ENCODE measurements at places on chromosomes 11 and 22.

- no peak for DNase-seq
Observed at GRCh38 chr11:93895106-93895862, 44.9 kb upstream of the VSTM5 start.

GRCh38 chr11:117905524-117905923 lies 23.7 kb downstream of the TMPRSS13 start:
- DNase-seq = peak; percentile 6

GRCh38 chr11:123594921-123595320 lies 59.5 kb downstream of the SCN3B start:
- DNase-seq = no peak

GRCh38 chr11:76825726-76826396 lies 34.9 kb upstream of the ACER3 start:
- DNase-seq = no peak

DNA sequence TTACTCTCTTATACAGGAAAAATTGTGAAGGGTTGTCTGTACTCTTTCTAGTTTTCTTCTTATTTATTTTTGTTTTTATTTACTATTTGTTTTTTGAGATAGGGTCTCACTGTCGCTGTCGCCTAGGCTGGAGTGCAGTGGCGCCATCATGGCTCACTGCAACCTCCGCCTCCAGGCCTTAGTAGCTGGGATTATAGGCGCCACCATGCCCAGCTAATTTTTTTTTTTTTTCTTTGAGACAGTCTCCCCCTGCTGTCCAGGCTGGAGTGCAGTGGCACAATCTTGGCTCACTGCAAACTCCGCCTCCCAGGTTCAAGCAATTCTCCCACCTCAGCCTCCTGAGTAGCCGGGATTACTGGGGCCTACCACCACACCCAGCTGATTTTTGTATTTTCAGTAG lies 18.4 kb downstream of the CUL5 start:
- no peak for DNase-seq
